ENCODE measurements at places on chromosomes 1 and 21. TPM values are rescaled to one million over a fixed set of nuclear protein-coding genes. Genes with fewer than 3 reads are reported as not detected.

- DNase-seq: no peak
- H3K27me3 ChIP-seq: peaks cover 2% of the 10 kb centered on the region
- no peaks in the 10 kb centered on the region for H3K4me1 ChIP-seq
- H3K27ac ChIP-seq: no peak overlapping the region
Measured at GRCh38 chr1:153122831-153123421, 9.6 kb upstream of the SPRR2F start.

- H3K27me3 ChIP-seq: no peaks in the 10 kb centered on the region
- H3K36me3 ChIP-seq: no peaks in the 10 kb centered on the region
- no peak overlapping the region for H3K27ac ChIP-seq
- H3K4me1 ChIP-seq: no peaks in the 10 kb centered on the region
- DNase-seq: no peak
- no peak overlapping the region for H3K4me3 ChIP-seq
Measured at GRCh38 chr21:45939521-45940045, 42.0 kb upstream of the COL6A1 start.

- no peaks in the 10 kb centered on the region for H3K27me3 ChIP-seq
- H3K4me1 ChIP-seq: peaks cover 15% of the 10 kb centered on the region
- no peak overlapping the region for H3K4me3 ChIP-seq
- DNase-seq: no peak
- no peak overlapping the region for H3K27ac ChIP-seq
Measured at GRCh38 chr1:5708346-5709245, 283.6 kb downstream of the NPHP4 start.

- peaks cover 11% of the 10 kb centered on the region for H3K4me1 ChIP-seq
- H3K27ac ChIP-seq: peak overlapping the region; percentile 66
- no peaks in the 10 kb centered on the region for H3K27me3 ChIP-seq
- DNase-seq: peak; percentile 83
- no peak overlapping the region for H3K4me3 ChIP-seq
- H3K36me3 ChIP-seq: peaks cover 68% of the 10 kb centered on the region
Measured at GRCh38 chr1:37486680-37487618, 12.6 kb downstream of the ZC3H12A start.

DNA sequence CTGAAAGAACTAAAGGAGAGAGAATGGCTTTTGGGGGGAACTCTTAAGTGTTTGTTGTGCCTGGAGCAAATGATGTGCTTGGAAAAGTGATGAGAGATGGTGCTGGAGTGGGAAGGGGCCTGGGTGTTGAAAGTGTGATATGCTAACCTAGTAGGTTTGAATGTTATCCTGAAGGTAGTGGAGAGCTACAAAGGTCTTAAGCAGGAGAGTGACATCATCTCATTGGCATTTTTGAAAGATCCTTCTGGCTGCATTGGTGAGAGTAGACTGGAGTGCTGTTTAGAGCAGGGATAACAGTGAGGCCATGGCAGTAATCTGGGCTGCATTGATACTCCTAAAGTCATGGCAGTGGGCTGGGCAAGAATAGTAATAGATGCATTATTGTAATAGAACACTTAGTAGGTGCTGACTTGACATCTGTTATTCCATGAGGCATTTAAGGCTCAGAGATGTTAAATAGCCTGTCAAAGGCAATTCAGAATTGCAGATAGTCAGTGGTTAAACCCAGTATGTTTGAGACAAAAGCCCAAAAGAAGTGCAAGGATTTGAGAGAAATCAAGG lies 44.5 kb downstream of the MDM4 start:
- H3K4me3 ChIP-seq: no peak overlapping the region
- peaks cover 42% of the 10 kb centered on the region for H3K4me1 ChIP-seq
- DNase-seq: no peak
- peak overlapping the region; percentile 26 for H3K27ac ChIP-seq
- H3K36me3 ChIP-seq: peaks cover 40% of the 10 kb centered on the region

DNA sequence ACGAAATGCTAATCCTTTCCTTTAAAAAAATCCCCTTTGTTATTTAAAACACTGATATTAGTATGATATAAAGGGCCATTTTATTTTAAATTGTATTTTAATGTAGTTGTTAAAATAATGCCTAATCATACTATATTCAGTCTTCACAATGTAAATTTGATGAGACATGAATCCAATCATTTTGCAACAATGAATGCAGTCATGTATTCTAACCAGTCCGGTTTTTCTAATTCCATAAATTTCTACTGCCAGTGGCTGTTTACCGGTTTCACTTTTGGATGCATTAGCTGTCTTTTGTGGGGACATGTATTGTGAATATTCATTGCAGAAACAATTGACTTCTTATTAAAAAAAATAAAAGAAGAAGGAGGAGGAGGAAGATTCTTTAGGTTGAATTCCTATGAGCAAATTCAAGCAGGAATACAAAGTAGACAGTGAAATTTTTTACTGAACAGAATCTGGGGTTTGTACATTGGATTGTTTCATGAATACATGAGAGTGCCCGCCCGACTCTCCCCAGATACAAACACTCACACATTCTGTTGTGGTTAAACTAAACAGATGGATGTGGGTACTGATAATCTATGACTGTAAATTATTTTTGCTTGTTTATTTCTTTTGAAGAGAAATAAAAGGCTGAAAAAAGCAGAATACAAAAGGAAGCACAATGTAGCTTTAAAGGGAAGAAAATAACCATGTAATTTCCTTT lies 624.8 kb upstream of the PTBP2 start:
- no peak overlapping the region for H3K4me3 ChIP-seq
- H3K36me3 ChIP-seq: no peaks in the 10 kb centered on the region
- H3K27ac ChIP-seq: no peak overlapping the region
- no peaks in the 10 kb centered on the region for H3K4me1 ChIP-seq
- H3K27me3 ChIP-seq: no peaks in the 10 kb centered on the region
- DNase-seq: no peak

GRCh38 chr1:116273042-116273783 lies 99.8 kb upstream of the ATP1A1 start:
- no peaks in the 10 kb centered on the region for H3K27me3 ChIP-seq
- DNase-seq: no peak
- no peak overlapping the region for H3K4me3 ChIP-seq
- no peak overlapping the region for H3K27ac ChIP-seq
- H3K36me3 ChIP-seq: no peaks in the 10 kb centered on the region

TP73 gene
- 0.26 TPM for polyA plus RNA-seq

VWA1 gene
- not detected for polyA plus RNA-seq

MCOLN3 gene
- polyA plus RNA-seq: 0.04 TPM

S100A9 gene
- 66.6 TPM for polyA plus RNA-seq

IVL gene
- not detected for polyA plus RNA-seq

IL6R gene
- 2.7 TPM for polyA plus RNA-seq

WARS2 gene
- 2.8 TPM for polyA plus RNA-seq

S1PR1 gene
- 44.5 TPM for polyA plus RNA-seq

RABGAP1L gene
- polyA plus RNA-seq: 34.9 TPM
